ENCODE measurements at places on chromosomes 11 and 22. TPM values are rescaled to one million over a fixed set of nuclear protein-coding genes. Genes with fewer than 3 reads are reported as not detected.

DNA sequence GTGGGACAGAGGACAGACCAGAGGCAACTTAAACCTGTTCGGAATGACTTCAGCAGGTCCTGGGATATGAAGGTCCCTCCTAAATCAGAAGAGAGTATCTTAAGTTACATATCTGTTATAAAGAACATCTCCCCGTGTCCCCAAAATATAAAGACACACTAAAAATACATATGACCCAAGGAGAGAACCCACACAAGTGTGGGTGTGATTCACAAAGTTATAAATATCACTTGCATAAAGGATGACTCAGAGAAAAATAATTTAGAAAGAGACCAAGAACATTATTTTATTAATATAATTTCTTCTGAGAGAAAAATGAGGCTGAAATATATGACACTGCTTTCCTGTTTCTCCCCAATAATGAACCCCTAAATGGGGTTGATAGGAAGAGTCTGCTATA lies 14.2 kb downstream of the OR5B21 start:
- H3K36me3 ChIP-seq, result peaks cover 25% of the 10 kb centered on the region
- no peak overlapping the region for H3K4me3 ChIP-seq
- H3K4me1 ChIP-seq, result peaks cover 29% of the 10 kb centered on the region
- H3K27me3 ChIP-seq, result no peaks in the 10 kb centered on the region
- no peak for DNase-seq

- no peak overlapping the region for H3K4me3 ChIP-seq
- H3K27ac ChIP-seq, result no peak overlapping the region
- no peaks in the 10 kb centered on the region for H3K4me1 ChIP-seq
- H3K27me3 ChIP-seq, result no peaks in the 10 kb centered on the region
- DNase-seq, result no peak
- no peaks in the 10 kb centered on the region for H3K36me3 ChIP-seq
Measured at GRCh38 chr11:1299621-1300020, 9.8 kb downstream of the TOLLIP start.

DNA sequence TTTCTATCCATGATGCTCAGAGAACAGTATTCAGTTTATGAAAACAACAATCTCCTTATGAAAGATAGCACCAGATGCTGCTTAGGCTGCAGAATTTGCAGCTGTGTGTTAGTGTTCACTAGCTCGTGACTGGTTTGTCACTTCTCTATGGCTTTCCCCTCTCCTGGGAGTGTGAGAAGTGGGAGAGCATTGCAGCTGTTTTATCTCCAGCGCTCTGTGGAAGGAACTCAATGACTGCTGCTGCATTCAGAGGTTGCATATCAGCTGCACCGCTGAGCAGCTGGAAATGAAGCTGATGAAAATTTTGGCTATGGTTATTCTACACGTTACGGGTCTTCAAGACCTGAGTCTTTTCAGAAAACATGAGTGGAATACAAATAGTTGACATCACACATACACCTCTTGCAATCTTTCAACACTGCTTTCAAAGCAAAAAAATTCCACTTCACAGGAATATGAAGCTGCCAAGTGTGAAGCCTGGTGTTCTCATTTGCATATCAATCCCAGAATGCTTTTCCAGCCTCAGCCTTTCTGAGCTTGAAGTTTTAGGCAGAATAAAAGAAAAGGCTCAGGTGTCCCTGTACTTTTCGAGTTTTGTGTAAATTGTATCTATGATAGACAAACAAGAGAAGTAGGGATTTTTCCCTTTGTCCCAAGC lies 149.3 kb upstream of the DDI1 start:
- H3K36me3 ChIP-seq, result no peaks in the 10 kb centered on the region
- H3K4me1 ChIP-seq, result no peaks in the 10 kb centered on the region
- no peaks in the 10 kb centered on the region for H3K27me3 ChIP-seq
- no peak overlapping the region for H3K4me3 ChIP-seq
- no peak for DNase-seq
- H3K27ac ChIP-seq, result no peak overlapping the region

- H3K4me1 ChIP-seq, result peaks cover 10% of the 10 kb centered on the region
- H3K4me3 ChIP-seq, result no peak overlapping the region
Measured at GRCh38 chr11:1780700-1781592, 17.2 kb upstream of the CTSD start.

- H3K27ac ChIP-seq, result no peak overlapping the region
- no peak overlapping the region for H3K4me3 ChIP-seq
- H3K4me1 ChIP-seq, result no peaks in the 10 kb centered on the region
- H3K36me3 ChIP-seq, result no peaks in the 10 kb centered on the region
Measured at GRCh38 chr22:43736651-43737050, 75.5 kb downstream of the EFCAB6 start.

DNA sequence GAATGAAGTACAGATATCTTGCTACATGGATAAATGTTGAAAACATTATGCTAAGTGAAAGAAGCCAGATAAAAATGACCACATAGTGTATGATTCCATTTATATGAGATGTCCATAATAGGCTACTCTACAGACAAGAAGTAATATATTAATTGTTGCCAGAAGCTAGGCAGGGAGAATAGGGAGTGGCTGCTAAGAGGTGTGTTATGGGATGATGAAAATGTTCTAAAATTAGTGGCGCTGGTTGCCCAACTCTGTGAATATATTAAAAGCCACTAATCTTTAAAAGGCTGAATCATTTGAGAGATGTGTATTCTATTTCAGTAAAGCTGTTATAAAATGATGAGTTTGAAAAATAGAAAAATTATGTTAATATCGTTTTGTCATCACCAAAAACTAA lies 144.4 kb downstream of the NCAM1 start:
- no peaks in the 10 kb centered on the region for H3K4me1 ChIP-seq
- H3K4me3 ChIP-seq, result no peak overlapping the region
- no peak overlapping the region for H3K27ac ChIP-seq
- no peaks in the 10 kb centered on the region for H3K36me3 ChIP-seq
- DNase-seq, result no peak

DNA sequence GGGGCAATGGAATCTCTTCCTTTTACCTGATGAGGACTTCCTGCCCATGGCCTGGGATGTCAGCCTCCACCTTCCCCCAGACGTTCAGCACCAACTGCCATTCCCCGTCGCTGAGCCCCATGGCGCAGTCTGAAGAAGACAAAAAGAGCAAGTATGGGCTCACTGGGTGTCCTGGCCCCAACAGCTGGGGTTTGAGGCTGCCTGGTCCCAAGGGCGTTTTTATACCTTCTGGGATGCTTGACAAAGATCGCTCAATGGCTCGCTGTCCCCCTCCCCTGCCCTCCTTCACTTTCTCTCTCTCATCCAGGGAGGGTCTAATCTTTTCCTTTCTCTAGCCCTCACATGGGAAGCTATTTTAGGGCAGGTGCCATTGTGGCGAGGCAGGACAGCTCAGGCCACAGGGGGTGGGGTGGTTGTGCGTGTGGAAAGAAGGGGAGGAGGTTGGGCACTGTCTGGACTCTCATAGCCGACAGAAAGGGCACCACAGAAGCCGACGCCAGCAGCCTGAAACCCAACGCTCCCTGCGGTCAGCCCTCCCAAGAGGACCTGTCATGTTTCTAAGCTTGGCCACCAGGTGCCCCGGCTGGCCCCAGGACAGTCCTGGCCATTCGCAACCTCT lies at the start of gene MB:
Gene MB (minus strand): TSS at position 193 of the 619 bp plus-strand sequence. CDS start 72 bp downstream, at position 121.
- H3K36me3 ChIP-seq, result no peaks in the 10 kb centered on the region
- H3K4me3 ChIP-seq, result no peak within 1 kb of the TSS
- H3K4me1 ChIP-seq, result peaks cover 2% of the 10 kb centered on the region
- peak within 1 kb of the TSS; percentile 22 for H3K27ac ChIP-seq

DNA sequence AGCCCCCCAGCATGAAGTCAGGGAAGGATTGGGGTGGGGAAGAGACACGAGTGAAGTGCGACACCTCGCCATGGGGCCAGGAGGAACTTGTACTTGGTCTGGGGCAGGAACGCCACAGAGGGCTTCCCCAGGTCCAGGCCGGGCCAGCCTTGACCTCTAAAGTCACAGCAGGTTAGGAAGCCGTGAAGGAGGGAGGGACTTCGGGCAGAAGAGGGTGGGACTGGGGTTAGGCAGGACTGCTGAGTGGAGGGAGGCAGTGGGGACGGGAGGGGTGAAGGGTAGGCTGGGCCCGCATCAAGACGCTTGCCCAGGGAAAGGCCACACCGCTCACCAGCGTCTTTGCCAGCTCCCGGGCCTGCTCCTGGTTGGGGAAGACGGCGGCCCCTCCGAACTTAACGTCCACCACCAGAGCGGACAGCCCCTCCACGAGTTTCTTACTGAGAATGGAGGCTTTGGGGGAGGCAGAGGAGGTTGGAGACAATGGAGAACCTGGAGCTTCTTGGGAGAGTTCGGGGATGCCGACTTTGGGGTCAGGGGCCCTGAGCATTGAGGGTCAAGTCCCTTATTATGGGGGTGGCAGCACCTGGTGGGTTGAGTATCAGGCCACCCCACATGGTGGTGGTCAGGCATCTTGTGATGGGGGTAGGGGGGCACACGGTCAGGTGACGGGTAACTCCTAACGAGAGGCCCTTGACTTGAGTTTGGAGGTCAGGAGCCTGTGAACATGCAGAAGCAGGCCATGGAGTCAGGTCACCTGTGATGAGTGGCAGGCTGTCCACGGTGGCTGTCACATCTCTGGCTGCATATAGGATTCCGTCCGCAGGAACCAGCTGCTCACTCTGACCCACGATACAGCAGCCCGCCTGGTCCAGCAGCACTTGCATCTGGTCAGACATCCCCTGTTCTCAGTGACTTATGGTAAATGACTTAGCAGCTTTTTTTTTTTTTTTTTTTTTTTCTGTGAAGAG lies 1.7 kb upstream of the SCO2 start:
- H3K4me1 ChIP-seq, result peaks cover 45% of the 10 kb centered on the region
- H3K36me3 ChIP-seq, result peaks cover 41% of the 10 kb centered on the region
- H3K27me3 ChIP-seq, result no peaks in the 10 kb centered on the region
- peak; percentile 66 for DNase-seq

GRCh38 chr22:23094260-23094659 lies 23.9 kb downstream of the GNAZ start:
- no peaks in the 10 kb centered on the region for H3K4me1 ChIP-seq
- no peak overlapping the region for H3K4me3 ChIP-seq
- DNase-seq, result no peak
- no peaks in the 10 kb centered on the region for H3K36me3 ChIP-seq

- H3K4me1 ChIP-seq, result no peaks in the 10 kb centered on the region
- H3K27ac ChIP-seq, result no peak overlapping the region
Measured at GRCh38 chr22:22463855-22464540, 44.5 kb downstream of the ZNF280B start.

DNA sequence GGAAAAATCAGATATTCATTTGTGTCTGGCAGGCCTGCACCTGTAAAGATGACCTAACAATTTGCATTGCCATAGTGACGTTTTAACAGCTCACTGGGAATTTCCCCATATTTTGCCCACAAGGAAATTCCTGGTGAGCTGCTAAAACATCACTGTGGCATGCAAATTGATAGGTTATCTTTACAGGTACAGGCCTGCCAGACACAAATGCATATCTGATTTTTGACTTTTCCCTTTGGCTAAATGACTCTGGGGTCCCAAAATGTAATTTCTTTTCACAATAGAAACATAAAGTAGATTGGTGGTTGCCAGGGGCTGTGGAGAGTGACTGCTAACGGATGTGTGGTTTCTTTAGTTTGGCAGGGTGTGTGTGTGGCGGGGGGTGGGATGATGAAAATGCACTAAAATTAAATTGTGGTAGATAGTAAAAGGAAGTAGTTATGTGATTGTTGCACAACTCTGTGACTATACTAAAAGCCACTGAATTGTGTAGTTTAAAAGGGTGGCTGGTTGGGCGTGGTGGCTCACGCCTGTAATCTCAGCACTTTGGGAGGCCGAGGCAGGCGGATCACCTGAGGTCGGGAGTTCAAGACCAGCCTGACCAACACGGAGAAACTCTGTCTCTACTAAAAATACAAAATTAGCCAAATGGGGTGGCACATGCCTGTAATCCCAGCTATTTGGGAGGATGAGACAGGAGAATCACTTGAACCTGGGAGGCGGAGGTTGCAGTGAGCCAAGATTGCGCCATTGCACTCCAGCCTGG lies 18.5 kb upstream of the FEZ1 start:
- H3K27me3 ChIP-seq, result no peaks in the 10 kb centered on the region
- DNase-seq, result peak; percentile 83
- peak overlapping the region; percentile 10 for H3K4me3 ChIP-seq
- peaks cover 11% of the 10 kb centered on the region for H3K36me3 ChIP-seq
- peak overlapping the region; percentile 83 for H3K27ac ChIP-seq

DNA sequence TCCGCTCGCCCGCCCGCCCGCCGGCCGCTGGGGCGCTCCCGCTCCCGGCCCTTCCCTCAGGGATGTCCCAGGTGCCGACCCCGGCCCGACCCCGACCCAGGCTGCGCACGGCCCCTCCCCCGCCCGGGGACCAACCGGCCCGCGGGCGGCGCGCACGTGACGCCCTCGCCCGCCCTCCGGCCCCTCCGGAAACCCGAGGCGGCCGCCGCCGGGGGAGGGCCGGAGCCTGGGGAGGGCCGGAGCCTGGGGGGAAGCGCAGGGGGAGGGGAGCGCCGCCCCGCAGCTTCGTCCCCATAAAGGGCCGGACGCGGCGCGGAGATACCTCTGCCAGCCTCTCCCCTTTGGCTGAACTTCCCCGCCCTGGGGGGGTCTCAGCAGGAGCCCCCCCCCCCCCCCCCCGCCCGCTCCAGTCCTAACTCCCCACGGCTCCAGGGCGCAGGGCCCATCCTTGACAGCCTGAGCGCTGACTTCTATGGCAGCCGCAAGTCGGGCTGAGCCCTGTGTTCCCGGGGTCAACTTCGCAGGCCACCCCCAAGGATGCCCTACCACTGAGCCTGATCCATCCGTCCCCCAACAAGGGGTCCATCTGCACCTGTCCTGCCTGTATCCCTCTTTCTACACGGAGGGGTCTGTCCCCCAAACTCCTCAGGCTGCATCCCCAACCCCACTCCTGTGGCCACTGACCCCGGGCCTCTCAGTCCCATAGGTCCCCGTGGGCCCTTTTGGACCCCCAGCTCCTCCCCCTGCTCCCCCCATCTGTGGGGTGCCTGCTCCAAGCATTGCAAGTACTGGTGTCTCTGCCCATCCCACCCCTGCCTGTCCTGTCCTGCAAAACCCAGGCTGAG lies at the start of gene MAPK12:
Gene MAPK12 (minus strand): TSS at position 69 of the 845 bp plus-strand sequence. CDS start 174 bp downstream, outside the sequence.
- H3K4me3 ChIP-seq, result peak within 1 kb of the TSS; percentile 55
- peaks cover 9% of the 10 kb centered on the region for H3K27me3 ChIP-seq
- H3K4me1 ChIP-seq, result peaks cover 8% of the 10 kb centered on the region
- peak within 1 kb of the TSS; percentile 39 for H3K27ac ChIP-seq
- no peaks in the 10 kb centered on the region for H3K36me3 ChIP-seq
- no peak for DNase-seq

DNA sequence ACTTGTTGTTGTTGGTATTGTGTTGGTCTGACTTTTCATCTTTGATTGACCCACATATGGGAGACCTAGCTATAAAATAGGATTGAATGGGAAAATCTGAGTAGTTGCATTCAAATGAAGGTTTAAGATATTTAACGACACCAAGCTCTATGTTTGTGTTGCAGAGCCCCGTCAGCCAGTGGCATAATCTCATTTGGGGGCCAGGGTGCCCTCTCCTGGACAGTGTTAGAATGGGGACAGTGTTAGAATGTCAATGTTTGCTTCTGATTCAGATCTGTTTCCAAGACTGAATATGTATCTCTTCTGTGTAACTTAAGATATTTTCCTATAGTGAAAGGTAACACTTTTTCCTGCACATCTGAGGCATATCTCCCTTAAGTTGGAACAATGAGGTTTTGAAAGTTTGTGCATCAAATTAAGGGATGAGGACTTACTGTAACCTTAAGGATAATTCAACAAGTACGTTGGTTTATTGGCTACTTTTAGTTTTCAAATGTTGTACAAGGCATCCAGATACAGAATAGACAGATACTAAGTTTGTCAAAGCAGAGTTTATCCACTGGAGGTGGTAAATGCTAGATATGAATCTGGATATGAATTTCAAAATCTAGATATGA lies 5.3 kb upstream of the OR52M1 start:
- H3K4me3 ChIP-seq, result no peak overlapping the region
- no peaks in the 10 kb centered on the region for H3K36me3 ChIP-seq

TSGA10IP gene
- not detected for total RNA-seq

CYP2D6 gene
- total RNA-seq, result 3.6 TPM

TIMP3 gene
- not detected for total RNA-seq

Measured in activated CD8-positive, alpha-beta T cell treated with anti-CD3 and anti-CD28 coated beads, Interleukin-2, amount 10 ng/mL, durations not matched to agents 7 days and 5 days (primary cell).